Hematopoietic multipotent progenitor cell (in vitro differentiated cells): ENCODE measurements at places on chromosomes 12 and 14.

GRCh38 chr14:105213361-105213760 is 32.2 kb upstream of the NUDT14 start:
- DNase-seq, result no peak

GRCh38 chr12:69243099-69244084 is 4.0 kb downstream of the CPSF6 start:
- DNase-seq, result no peak

DNA sequence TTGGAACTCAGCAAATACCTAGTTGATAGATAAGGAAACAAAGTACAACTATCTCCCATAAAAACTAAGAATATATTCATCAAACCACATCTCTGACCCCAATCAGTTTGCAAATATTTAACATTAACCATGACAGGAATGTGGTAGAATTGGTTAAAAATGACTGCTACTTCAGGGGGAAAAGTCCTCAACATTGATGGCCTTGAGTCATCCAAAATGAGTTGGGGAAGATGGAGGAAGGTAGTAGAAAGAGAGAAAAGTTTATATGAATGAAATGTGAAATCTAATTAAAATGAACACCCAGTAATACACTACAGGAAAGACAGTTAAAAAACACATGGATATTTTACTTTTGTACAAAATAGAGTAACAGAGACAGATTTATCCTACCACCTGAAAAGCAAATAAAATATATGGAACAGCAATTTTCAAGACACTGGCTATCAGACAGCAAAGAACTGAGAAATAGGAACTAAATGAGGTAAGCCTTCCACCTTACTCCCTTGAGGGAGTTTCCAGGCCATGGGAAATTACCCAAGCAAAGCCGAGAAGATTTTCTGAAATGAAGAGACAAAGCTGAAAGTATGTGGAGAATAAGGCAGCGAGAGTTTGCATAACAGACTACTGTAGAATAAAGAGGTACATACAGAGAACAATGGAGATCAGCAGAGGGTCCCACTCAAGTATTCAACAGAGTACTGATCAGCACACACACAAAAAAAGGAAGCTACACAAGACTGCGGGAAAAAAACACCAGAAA is 49.6 kb downstream of the TC2N start:
- DNase-seq, result no peak

DNA sequence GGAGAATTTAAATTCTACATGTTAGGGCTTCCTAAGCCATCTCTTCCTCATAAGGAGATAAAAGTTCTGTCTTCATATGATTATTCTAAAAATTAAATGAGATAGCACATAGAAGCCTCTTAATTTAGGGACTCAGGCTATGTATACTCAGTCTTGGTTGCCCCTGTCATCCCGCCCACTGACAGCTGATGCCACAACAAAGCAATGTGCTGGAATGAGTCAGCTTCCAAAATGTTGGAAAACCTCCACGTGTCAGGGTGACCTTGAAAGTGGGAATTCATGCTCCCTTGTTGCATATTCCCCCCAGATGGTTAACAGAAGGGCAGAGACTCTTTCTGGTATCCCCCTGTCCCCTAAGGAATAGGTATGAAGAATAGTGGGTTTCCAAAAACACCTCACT is 238.0 kb upstream of the DDHD1 start:
- DNase-seq, result no peak

- no peak for DNase-seq
Measured at GRCh38 chr12:122063694-122064024, 14.9 kb upstream of the MLXIP start.

- DNase-seq, result no peak
Measured at GRCh38 chr12:87529413-87529812, 499.8 kb downstream of the C12orf50 start.

DNA sequence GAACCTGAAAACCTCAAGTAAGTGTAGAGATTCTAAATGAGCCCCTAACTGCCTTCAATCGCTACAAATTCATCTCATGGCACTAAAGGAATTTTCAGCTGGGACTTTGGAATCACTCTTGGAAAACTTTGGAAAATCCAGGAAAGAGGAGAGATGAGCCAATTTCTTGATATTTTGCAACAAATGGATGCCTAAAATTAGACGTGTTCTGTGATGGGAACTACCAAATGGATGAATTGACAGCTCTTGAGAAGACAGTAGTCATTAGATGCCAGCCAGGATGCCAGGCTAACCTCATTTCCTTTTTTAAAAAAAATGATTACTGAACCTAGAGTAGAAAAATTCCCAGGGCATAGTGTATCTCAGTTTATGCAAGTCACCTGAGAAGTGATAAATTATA is 78.3 kb downstream of the NPAS3 start:
- DNase-seq, result no peak

DNA sequence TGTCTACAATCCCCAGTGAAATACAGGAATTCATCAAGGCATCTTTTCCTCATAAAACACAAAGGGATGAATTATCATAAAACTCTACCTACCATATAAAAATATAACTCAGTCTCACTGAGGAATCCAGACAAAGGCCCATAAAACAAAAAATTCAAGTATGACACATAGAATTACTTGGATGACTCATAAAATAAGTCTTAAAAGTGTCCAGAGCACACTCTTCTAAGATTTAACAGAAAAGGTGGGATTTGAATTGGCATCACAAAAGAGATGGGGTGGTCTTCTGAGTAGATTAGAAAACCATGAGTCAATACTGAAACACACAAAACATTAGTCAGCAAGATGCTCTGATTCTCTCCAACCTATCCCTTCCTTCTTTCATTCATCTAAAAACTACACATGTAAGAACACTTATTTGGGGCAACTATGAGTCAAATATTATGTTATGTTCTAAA is 202.7 kb upstream of the GARIN6 start:
- DNase-seq, result no peak

DNA sequence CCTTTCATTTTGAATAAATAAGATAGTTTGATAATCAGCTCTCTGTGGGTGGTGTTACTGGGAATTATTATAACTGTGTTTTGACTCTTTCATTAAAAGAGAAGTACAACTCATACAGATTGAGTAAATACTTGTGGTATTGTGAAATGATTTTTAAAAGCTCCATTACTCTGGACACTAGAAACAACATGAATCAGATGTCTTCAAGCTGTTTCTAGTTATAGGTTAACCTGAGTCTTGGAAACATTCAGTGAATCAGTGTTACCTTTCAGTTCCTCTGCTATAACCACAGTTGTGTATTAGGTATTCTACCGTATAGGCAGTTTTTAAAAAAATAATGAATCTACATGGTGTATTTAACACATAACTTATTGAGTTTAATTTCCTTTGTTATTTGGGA is 128.4 kb upstream of the SSTR1 start:
- DNase-seq, result no peak

- no peak for DNase-seq
Measured at GRCh38 chr12:75656648-75657047, 145.2 kb upstream of the KRR1 start.

DNA sequence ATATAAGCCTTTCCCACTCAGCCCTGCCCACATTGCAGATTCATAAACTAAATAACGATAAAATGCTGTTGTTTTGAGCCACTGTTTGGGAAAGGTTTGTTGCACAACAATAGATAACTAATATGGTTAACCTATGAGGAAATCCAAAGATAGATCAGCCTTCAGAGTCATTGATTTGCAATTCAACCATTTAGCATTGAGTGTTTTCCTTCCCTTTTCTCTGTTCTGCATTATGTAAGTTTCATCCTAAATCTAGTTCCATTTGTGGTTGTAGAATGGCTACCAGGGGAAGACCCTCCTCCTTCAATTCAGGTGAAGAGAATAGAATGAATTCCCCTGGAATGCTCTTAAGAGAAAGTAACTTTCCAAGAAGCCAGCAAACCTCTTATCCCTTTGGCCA is 19.6 kb downstream of the TC2N start:
- DNase-seq, result no peak
